ENCODE measurements at places on chromosomes 5 and 9.
A peak's percentile ranks its signal among the peaks of the same experiment; 100 is the strongest.

- peaks cover 6% of the 10 kb centered on the region for H3K4me1 ChIP-seq
- no peak overlapping the region for H3K27ac ChIP-seq
- DNase-seq = no peak
- no peak overlapping the region for H3K4me3 ChIP-seq
Measured at GRCh38 chr5:132814503-132815294, 1.6 kb downstream of the SOWAHA start.

GRCh38 chr5:17255471-17256021 is 38.1 kb downstream of the BASP1 start:
- H3K27me3 ChIP-seq = no peaks in the 10 kb centered on the region
- H3K4me1 ChIP-seq = peaks cover 6% of the 10 kb centered on the region
- DNase-seq = no peak
- H3K27ac ChIP-seq = no peak overlapping the region
- no peaks in the 10 kb centered on the region for H3K36me3 ChIP-seq

- DNase-seq = no peak
- H3K27ac ChIP-seq = no peak overlapping the region
- no peaks in the 10 kb centered on the region for H3K36me3 ChIP-seq
- no peaks in the 10 kb centered on the region for H3K4me1 ChIP-seq
Measured at GRCh38 chr9:103804077-103804735, 289.9 kb upstream of the SMC2 start.

- H3K27ac ChIP-seq = no peak overlapping the region
- peak; percentile 38 for DNase-seq
- H3K27me3 ChIP-seq = no peaks in the 10 kb centered on the region
Measured at GRCh38 chr5:92687821-92688722, 892.9 kb downstream of the NR2F1-AS1 start.

DNA sequence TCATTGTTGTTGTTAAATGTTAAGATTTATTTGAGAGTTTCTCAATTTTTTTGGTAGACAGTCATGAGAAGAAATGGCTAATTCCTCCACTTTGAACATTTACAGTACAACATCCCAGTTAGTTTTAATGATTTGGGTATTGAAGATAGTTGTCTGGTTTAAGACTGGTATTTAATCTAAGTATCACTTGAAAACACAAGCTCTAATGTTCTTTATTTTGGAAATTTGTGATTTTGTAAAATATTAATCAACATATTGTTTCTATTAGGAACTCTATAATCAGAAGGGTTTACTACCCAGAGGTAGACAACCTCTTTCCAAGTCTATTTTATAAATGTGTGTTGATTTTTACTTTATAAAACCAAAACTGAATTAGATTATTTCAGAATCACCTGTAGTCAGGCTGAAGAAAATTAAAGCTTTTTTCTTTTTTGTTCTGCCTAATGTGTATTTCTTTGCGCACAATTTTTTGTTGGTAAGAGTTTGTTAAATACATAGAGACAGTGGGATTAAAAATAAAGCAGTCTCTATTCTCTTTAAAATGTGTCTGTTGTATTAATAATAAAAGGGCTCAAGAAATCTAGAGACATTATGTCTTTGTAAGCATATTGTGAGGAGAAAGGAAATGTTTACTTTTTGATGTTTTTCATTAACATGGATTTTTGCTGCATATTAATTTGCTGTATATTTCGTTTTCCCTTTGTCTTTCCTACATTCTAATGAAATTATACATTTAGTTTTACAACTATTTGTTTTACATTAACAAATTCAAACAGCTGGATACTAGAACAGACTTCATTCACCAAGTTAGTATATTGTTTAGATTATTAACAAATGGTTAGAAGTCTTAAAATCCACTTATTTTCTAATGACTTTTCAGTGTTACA is 3.9 kb upstream of the PURA start:
- H3K36me3 ChIP-seq = no peaks in the 10 kb centered on the region
- H3K27me3 ChIP-seq = no peaks in the 10 kb centered on the region
- H3K27ac ChIP-seq = no peak overlapping the region
- no peak for DNase-seq
- peaks cover 4% of the 10 kb centered on the region for H3K4me1 ChIP-seq

GRCh38 chr9:120891884-120892747 is 15.1 kb upstream of the PHF19 start:
- H3K27ac ChIP-seq = no peak overlapping the region
- H3K36me3 ChIP-seq = no peaks in the 10 kb centered on the region
- no peak overlapping the region for H3K4me3 ChIP-seq

DNA sequence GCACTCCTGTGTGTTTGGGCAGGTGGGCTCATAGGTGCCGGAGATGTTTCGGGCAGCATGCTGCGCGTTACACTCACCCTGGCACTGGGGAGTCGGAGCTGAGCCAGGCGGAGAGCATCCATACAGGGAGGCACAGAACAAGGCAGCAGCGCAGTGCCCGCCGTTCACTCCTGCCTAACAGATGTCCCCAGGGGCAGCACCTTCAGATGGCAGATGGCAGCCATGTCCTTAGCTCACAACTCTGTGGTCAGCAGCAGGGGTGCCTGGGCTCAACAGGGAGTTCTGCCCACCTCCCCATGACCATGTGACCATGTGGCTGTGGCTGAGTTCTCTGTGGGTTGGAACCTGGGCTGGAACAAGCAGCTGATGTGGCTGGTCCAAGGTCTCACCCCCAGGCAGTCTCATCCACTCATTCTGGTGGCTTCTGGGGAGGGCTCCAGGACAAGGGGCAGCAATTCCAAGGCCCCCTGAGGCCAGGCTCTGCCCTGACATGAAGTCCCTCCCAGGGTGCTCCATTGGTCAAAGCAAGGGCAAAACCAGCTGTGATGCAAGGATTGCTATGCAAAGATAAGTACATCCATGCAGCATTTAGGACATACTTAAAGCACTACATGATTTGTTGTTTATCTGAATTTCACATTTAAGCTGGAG is 64.2 kb downstream of the MRPL36 start:
- H3K4me1 ChIP-seq = no peaks in the 10 kb centered on the region
- no peak for DNase-seq
- no peaks in the 10 kb centered on the region for H3K36me3 ChIP-seq
- H3K4me3 ChIP-seq = no peak overlapping the region
- H3K27me3 ChIP-seq = no peaks in the 10 kb centered on the region

DNA sequence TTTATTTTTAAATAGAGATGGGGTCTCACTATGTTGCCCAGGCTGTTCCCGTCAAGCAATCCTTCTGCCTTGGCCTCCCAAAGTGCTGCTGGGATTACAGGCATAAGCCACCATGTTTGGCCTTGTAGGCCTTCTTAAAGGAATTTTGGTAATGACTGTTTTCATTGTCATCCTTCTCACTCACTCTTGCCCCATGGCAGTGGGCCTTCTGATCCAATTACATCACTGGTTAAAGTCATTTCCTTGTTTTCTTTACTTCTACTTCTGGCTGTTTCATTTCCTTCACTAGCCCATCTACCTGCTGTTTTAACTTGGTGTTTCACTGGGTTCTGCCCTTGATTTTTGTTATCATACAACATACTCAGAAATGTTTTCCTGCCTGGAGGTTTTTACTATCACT is 20.1 kb upstream of the NIM1K start:
- no peak overlapping the region for H3K27ac ChIP-seq
- H3K36me3 ChIP-seq = no peaks in the 10 kb centered on the region
- DNase-seq = no peak
- H3K27me3 ChIP-seq = no peaks in the 10 kb centered on the region
- H3K4me1 ChIP-seq = no peaks in the 10 kb centered on the region

DNA sequence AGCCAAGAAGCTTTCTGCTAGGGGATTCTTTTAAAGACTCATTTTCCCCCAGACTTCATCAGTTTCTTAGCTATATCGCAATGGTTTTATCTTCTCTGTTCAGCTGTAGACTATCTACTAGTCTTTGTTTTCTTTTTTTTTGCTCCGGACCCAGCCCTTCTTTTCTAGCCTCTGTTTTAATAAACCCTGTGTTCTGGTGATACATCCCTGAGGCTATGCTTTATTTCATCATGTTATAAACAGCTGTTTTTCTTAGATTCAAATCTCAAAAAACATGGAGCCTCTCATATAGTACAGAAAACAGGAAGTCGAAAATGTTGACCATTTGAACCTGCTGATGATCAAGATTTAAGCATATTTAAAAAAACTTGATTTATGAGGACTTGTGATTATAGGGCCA is 37.8 kb downstream of the SCGB3A1 start:
- no peaks in the 10 kb centered on the region for H3K4me1 ChIP-seq
- DNase-seq = no peak
- no peaks in the 10 kb centered on the region for H3K27me3 ChIP-seq
- H3K27ac ChIP-seq = no peak overlapping the region
- peaks cover 3% of the 10 kb centered on the region for H3K36me3 ChIP-seq

- no peaks in the 10 kb centered on the region for H3K36me3 ChIP-seq
- no peak overlapping the region for H3K27ac ChIP-seq
- DNase-seq = no peak
- H3K27me3 ChIP-seq = no peaks in the 10 kb centered on the region
Measured at GRCh38 chr9:114478459-114478858, 26.8 kb downstream of the WHRN start.

GRCh38 chr5:150809363-150809762 is 30.8 kb downstream of the SMIM3 start:
- no peaks in the 10 kb centered on the region for H3K27me3 ChIP-seq
- no peak overlapping the region for H3K4me3 ChIP-seq
- peak overlapping the region; percentile 76 for H3K27ac ChIP-seq
- peak; percentile 75 for DNase-seq
- peaks cover 19% of the 10 kb centered on the region for H3K4me1 ChIP-seq

GRCh38 chr9:20394969-20395368 is 227.3 kb downstream of the MLLT3 start:
- H3K27ac ChIP-seq = no peak overlapping the region
- no peak for DNase-seq
- no peaks in the 10 kb centered on the region for H3K36me3 ChIP-seq
- H3K27me3 ChIP-seq = no peaks in the 10 kb centered on the region
- H3K4me3 ChIP-seq = no peak overlapping the region

- no peak overlapping the region for H3K27ac ChIP-seq
- DNase-seq = no peak
- no peak overlapping the region for H3K4me3 ChIP-seq
- no peaks in the 10 kb centered on the region for H3K27me3 ChIP-seq
- no peaks in the 10 kb centered on the region for H3K4me1 ChIP-seq
Measured at GRCh38 chr5:40307920-40308319, 371.8 kb upstream of the PTGER4 start.

GRCh38 chr5:165574100-165574499 is 2068.7 kb downstream of the MAT2B start:
- DNase-seq = no peak
- no peaks in the 10 kb centered on the region for H3K27me3 ChIP-seq
- H3K4me3 ChIP-seq = no peak overlapping the region
- no peak overlapping the region for H3K27ac ChIP-seq
- H3K36me3 ChIP-seq = no peaks in the 10 kb centered on the region

DNA sequence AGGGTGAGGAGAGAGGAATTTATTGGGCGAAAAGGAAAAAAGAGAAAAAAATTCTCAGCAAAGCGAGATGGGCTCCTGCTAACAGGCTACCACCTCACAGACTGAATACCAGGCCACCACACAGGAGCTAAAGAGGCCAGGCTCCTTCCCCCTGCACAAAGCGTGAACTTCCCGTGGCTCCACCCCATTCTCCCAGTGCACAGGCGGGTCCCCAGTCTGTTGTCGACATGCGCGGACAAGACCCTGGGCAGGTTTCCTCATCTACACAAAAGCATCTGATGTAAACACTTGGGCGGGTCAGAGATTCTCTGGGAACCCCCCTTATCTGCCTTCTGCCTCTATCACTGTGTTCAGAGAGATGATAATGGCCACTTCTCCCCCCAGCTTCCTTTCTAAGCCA is 34.2 kb downstream of the IL31RA start:
- DNase-seq = no peak
- H3K4me1 ChIP-seq = peaks cover 35% of the 10 kb centered on the region
- no peaks in the 10 kb centered on the region for H3K27me3 ChIP-seq
- no peak overlapping the region for H3K27ac ChIP-seq
- no peaks in the 10 kb centered on the region for H3K36me3 ChIP-seq
- H3K4me3 ChIP-seq = no peak overlapping the region

DNA sequence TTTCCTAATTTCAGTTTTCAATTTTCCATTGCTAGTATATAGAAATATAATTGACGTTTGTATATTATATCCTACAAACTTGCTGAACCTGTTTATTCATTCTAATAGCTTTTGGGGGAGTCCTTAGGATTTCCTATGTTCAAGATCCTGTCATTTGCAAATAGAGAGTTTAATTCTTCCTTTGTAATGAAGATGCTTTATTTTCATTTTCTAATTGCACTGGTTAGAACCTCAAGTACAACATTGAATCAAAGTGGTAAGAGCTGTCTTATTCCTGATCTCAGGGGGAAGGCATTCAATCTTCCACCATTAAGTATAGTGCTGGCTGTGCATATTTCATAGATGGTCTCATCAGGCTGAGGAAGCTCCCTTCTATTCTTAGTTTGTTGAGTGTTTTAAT is 15.6 kb upstream of the SLC24A2 start:
- H3K4me3 ChIP-seq = no peak overlapping the region
- no peak for DNase-seq
- no peaks in the 10 kb centered on the region for H3K36me3 ChIP-seq
- H3K4me1 ChIP-seq = no peaks in the 10 kb centered on the region
- no peaks in the 10 kb centered on the region for H3K27me3 ChIP-seq
- H3K27ac ChIP-seq = no peak overlapping the region

- DNase-seq = peak; percentile 60
- no peaks in the 10 kb centered on the region for H3K36me3 ChIP-seq
- H3K4me1 ChIP-seq = 0 out of 2 replicates have a peak, but pooled peaks cover 5% of the 10 kb centered on the region
- no peak overlapping the region for H3K27ac ChIP-seq
- no peaks in the 10 kb centered on the region for H3K27me3 ChIP-seq
- H3K4me3 ChIP-seq = no peak overlapping the region
Measured at GRCh38 chr9:20197976-20198685, 409.3 kb upstream of the SLC24A2 start.

DNA sequence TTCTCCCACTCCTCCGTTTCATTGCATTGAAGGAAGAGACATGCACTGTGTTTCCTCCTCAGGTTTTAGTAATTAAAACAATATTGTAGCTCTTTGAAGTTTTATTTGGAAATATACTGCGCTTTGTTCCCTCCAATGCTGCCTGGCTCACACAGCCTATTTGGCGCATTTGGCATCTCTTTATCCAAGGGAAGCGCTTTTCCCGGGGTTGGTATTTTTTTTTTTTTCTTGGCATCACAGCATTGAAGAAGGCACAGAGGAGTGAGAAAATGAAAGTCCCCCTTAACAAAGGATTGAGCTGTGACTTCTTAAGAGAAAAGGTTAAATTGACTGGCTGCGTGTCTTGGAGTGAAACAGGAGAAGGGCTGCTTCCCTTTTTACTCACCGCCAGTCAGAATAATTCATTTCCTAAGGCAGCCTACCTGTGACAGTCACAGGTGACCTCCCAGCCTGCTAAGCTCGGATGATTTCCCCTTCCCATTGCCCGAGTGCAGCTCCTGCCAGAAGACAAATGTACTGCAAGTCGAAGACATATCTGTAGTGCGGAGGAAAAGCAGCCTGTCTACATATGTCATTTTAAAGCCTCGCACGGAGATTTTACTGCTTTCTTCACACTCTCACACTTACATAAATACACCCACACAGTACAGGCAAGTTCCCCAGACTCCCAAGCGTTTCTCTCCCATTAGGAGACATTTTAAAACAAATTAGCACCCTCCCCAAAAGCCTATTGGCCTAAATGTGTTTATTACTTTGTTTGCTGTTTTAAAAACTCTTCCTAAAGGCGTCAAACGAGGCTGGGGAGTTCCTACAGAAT is 665.5 kb upstream of the ZNF608 start:
- peak overlapping the region; percentile 71 for H3K27ac ChIP-seq
- H3K36me3 ChIP-seq = no peaks in the 10 kb centered on the region
- no peak overlapping the region for H3K4me3 ChIP-seq
- DNase-seq = peak; percentile 46

Measured in Caco-2 (cell line).